HuH-7.5 (cell line): ENCODE measurements at places on chromosomes 1 and 21.

- peak; percentile 50 for DNase-seq
Observed at GRCh38 chr1:42173155-42173933, 8.8 kb upstream of the GUCA2A start.

- DNase-seq: no peak
Observed at GRCh38 chr1:153428073-153428638, 11.8 kb downstream of the S100A7A start.

DNA sequence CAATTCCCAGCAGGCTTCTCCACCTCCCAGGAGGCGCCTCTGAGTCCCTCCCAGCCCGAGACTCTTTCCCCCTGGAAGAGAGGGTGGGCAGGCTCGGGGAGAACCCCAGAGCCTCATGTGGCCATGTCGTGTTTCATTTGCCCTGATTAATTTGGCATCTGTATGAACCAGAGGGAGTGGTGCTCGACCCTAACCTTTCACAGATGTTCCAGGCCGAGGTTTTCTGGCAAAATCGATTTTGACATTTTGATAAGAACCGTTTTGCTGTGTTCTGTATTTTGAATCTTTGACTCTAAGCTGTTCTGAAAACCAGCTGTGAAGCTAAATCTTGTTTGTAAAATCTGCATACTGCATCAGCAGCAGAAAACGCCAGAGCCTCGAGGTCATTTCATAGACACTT, 367.4 kb downstream of the CAMTA1 start:
- DNase-seq: no peak

DNA sequence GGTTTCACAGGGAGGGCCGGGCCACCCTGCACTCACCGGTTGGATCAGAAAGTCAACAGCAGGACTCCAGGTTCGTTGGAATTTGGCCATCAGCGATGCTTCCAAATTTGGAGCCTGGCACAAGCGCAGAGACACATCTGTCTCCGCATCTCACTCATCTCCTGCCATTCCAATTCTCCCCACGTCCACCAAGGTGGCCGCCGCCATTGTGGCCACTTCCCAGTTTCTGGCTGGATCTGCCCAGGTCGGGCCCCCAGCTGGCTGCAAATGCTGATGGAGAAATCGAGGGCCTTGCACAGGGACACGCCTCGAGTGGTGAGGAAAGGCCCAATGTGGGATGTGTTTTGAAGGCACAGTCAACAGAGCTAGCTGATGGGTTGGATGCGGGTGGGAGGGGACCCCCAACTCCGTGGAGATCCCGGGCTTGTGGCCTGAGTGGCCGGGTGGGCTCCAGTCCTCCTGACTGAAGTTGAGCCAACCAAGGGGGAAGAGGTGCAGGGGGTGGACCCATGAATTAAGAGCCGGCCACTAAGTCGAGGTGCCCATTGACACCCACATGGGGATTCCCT, 102.7 kb downstream of the CRYAA start:
- DNase-seq: no peak

DNA sequence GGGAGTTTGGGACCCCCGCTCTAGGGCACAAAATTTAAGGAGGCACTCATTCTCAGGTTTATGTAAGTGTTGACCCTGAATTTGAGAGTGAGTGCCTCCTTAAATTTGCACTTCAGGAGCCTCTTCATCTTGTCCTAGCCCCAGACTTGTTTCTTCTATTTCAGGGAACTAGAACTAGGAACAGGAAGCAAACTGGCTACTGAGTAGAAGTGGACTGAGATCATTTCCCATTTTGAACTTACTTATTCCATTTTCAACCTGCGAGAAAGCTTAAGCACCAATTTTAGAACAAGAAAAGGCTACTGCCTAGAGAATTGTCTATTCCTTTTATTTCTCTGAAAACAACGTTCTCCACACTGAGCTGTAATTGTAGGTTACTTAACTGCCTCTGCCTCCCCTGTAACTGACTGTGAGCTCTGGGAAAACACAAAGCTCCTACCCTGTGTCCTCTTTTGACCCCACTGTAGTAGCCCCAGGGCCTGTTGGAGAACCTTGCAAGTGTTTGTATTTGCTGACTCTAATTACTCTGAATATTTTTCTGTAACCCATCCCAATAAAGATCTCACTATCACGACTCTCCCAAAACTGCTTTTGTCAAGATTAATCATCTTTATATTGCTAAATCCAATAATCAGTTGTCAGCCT, 2.5 kb downstream of the PPT1 start:
- no peak for DNase-seq

DNA sequence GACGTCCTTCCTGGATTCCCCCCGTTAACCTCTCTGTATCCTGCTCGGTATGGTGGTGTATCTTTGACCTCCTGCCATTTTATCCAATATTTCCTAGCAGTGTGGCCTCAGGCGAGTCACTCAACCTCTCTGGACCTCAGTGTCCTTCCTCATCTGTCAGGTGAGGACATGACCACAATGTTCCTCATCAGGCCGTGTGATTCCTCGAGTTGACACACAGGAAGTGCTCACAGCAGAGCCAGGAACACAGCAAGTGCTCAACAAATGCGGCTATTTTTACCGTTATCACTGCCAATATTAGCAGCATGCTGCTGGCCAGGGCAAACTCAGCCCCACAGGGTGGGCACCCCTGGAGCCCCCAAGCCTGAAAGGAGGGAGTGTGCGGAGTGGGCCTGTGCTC, 450.2 kb downstream of the KIF26B start:
- DNase-seq: no peak

GRCh38 chr21:36589352-36589971, 109.5 kb upstream of the SIM2 start:
- peak; percentile 17 for DNase-seq

DNA sequence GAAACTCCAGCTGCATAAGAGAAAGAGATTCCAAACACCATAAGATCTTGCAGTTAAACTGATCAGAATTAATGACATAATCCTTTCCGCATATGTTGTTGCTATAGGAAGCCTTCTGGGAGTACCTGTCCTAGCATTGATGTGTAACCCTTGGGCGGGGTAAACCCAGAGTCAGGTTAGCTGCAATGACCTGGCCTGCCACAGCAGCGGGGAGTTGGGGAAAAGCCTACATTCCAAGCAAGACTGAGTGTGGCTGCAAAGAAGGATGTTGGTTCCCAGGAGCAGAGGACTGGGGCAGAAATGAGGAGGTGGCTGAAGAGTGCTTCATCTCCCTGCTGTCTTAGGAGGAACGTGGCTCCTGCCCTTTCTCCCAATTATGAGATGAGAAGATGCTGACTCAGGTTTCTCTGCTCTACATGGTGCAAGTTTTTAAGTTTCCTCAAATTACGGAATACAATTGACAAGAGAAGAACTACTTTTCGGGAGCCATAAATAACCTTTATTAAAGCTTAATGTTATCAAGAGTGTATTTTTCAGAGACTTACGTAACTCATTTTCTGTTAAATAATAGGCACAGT, 142.1 kb downstream of the RYR2 start:
- no peak for DNase-seq

DNA sequence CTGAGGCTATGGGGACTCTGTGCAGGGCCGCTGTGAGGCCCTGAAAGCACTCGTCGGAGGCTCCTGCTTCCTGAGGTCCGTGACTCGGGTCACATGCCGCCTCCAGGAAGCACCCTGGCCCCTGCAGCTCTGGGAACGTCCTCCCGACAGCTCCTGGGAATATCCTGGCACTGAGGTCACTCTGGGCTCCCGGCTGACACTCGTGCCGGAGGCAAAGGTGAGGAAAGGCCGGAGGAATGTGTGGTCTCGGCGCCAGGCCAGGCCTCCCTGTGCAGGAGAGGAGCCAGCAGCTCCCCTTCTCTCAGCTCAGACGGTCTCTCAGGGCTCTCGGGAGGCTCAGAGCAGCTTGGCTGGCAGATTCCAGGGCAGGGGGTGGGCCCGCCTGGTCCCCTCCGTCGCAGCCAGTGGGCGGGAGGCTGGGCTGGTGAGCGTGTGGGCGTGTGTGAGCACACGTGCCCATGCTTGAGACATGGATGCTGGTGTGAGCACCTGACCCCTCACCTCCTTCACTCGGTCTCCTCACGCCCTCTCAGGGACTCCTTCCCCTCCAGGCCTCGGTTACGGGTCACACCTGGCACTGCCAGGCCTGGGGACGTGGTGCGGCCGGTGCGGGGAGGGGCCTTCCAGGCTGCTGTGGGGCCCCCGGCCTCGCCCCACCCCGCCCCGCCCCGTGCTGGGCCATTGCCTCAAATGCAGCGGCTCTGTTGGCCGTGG, 5.5 kb upstream of the RNF223 start:
- DNase-seq: peak; percentile 95

DNA sequence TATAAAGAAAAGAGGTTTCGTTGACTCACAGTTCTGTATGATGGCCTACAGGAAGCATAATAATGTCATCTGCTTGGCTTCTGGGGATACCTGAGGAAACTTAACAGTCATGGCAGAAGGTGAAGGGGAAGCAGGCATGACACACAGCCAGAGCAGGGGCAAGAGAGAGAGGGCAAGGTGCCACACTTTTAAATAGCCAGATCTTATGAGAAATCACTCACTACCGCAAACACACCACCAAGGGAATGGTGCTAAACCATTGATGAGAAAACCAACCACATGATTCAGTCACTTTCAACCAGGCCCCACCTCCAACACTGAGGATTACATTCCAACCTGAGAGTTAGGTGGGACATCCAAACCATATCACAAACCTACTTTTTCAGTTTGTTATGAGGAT, 245.9 kb upstream of the SGIP1 start:
- DNase-seq: no peak

GRCh38 chr1:51444096-51444495, 75.0 kb downstream of the EPS15 start:
- no peak for DNase-seq

- DNase-seq: no peak
Observed at GRCh38 chr1:78490861-78491450, at the start of gene PTGFR. Gene PTGFR (plus strand): TSS chr1:78490974. CDS start chr1:78492744, 1,770 bp downstream.

DNA sequence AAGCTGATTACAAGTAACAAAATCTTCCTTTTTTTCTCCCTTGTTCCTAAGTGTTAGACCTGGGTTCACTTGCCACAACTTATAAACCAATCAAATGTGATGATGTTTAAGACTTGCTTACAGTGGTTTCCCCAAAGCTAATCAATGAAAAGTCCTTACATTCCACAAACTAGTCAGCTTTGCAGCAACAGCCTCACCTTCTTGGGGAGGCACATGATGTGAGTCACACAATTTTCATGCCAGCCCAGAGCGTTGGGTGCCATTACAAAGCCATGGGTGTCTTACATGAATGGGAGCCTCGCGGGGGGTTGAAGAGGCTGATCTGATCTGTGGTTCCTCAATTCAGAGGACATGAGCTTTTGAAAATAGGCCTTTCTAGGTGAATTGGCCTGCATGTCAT, 91.6 kb upstream of the UBE2U start:
- no peak for DNase-seq

DNA sequence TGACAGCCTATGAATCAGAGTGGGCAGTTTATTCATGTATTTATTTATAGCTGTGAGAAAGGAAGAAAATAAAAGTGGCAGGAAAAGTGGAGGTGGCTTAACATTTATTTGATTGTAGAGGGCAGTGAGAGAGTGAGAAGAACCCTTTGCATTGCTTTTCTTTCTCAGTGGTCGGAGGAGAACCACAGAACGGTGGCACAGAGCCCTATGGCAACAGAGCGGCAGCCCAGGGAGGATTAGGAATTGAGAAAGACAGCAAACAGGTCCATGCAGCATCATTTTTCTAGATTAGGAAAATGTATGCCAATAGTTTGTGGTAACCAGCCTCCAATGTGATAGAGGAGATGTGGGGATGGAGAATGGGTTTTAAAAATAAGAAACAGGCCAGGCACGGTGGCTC, 53.1 kb downstream of the NMNAT2 start:
- no peak for DNase-seq

DNA sequence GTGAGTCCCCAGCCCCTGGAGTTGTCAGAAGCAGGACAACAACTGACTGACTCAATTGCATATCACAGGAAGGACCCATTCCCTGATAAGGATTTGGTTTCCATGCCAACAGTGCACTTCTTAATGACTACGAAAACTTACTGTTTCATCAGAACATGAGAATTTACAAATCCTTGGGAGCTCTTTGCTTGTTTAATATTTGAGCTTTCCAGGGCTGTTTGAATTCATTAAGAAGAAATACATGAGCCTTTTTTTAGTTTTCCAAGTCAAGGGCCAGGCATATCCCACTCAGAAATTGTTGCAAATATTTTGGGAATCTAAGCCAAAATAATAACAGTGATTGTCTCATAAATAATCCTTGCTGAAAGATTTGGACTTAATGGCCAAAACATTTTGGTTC, 27.2 kb upstream of the COL24A1 start:
- no peak for DNase-seq

GRCh38 chr1:210663730-210664573, 335.2 kb downstream of the HHAT start:
- DNase-seq: no peak

DNA sequence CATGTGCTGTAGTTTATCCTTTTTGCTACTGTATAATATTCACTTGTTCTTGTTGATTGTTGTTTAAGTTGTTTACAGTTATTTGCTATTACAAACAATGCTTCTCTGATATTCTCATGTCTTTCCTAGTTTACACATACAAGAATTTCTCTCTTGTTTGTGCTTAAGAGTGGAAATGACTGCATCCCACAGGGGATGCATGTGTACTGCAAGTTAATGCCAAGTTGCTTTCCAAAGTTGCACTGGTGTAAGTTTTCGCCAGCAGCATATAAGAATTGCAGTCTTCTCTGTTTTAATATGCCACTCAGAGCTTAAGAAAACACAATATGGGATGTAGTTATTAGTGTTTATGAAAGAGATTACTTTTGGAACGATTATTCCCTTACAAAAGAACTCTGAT, 97.7 kb downstream of the NEK7 start:
- no peak for DNase-seq

DNA sequence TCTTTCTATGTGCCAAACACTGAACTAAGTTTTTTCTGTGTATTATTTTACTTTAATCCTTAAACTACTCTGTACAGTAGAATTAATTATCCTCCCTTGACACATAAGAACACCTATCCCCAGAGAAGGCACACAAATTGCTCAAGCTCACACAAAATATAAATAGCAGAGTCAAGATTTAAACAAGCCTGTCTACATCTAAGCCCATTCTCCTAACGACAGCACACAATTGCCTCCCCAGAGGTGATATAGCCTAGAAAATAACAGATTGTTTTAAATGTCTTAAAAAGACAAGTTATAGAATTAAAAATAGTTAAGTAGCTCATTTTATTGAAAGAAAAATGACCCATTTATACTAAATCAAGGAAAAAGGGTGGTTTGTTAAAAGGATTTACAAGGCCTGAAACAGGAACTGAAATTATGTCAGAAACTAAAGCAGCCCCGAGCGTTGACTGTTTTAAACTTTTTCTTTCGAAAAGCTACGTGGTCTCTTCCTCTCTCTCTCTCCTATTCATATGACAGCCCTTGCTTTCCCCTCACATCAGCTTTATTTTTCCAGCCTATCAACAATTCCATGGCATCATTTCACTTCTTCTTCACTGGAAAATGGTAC, 30.5 kb downstream of the TNFSF18 start:
- no peak for DNase-seq
